Activated naive CD4-positive, alpha-beta T cell (primary cell): ENCODE measurements at places on chromosomes 6 and 20.
A peak's percentile ranks its signal among the peaks of the same experiment; 100 is the strongest.

DNA sequence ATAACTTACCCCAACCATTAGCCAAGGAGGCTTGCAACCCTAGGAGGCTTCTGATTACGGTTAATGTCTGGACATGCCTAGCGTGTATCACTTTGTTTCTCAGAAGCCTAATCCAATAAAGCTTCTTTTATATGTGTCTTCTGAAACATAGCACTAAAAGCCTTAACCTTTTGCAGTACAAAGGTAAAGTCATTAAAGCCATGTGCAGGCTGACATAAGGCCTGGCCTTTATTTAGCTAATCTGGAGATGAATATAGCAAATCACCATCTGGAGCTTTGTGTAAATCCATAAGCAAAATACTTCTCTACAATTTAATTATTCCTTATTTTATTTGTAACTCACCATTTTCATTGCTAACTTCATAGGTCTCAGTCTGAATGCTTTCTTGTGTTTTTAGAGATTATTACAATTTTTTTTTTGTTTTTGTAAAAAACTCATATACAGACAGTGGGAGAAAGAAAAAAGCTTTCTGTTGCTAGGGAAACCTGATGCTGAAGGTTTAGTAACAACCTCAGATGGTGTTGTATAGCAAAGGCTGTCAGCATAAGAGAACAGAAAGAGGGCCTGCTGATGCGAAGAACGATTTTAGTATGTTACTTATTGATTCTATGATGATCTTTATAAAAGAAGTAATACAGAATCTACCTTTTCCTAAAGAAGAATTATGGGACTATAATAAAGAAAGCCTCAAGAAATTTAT lies at the start of gene EYS:
TSS of gene EYS (minus strand) at position 101 of the 701 bp plus-strand sequence. CDS start 211,816 bp downstream, outside the sequence.
- DNase-seq, result no peak

- no peak for DNase-seq
These were observed 18.9 kb upstream of the NXT1 start for GRCh38 chr20:23331450-23332350.

- DNase-seq, result no peak
These were observed 190.3 kb downstream of the LINC00237 start for GRCh38 chr20:20915844-20916243.

DNA sequence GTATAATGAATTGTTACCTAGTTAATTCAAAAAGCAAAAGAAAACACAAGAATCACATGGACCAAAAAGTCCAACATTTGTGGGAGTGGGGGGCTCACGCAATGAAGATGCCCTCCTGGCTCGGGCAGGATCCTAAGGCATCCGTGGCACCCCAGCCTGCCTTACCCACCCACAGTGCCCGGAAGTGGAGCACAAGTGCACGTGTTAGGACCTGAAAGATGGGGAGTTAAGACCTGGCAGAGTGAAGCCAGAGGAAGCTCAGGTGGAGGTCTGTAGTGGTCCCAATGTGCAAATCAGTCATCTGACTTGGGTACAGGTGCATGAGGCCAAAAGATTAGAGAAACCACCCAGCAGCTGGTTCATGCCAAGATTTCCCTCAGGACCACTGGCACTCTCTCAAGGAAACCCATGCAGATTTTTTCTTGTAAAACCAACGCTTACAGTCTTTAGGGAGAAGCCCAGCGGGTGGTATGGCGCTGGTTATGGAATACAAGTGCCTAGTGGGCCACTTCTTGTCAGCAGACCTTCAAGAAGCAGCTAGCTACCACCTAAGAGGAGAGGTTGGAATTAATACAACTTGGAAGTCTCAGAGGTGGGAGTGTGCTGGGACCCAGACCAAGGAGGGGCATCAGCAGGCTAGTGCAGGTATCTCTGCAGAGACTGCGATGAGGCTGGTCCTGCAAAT lies 42.1 kb downstream of the BFSP1 start:
- DNase-seq, result no peak

DNA sequence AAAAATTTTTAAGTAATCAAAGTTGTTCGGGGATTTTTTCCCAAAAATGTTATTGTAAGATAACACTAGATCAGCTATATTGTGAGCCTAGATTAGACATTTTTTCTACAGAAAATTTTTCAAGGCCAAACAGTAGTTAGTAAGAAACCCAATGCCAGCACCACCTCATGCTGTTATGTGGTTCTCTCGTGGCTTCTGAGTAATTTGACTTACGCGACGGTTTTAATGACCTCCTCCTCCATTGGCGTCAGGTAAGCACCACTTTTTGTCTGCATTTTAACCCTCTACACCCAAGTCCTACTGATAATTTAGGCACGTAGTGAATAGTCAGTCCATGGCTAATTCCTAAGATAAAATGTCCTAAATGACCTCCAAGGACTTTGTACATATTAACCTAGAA lies 9.7 kb downstream of the RPS6KA2 start:
- no peak for DNase-seq

- no peak for DNase-seq
These were observed 96.8 kb downstream of the PSMG4 start for GRCh38 chr6:3355358-3356055.

DNA sequence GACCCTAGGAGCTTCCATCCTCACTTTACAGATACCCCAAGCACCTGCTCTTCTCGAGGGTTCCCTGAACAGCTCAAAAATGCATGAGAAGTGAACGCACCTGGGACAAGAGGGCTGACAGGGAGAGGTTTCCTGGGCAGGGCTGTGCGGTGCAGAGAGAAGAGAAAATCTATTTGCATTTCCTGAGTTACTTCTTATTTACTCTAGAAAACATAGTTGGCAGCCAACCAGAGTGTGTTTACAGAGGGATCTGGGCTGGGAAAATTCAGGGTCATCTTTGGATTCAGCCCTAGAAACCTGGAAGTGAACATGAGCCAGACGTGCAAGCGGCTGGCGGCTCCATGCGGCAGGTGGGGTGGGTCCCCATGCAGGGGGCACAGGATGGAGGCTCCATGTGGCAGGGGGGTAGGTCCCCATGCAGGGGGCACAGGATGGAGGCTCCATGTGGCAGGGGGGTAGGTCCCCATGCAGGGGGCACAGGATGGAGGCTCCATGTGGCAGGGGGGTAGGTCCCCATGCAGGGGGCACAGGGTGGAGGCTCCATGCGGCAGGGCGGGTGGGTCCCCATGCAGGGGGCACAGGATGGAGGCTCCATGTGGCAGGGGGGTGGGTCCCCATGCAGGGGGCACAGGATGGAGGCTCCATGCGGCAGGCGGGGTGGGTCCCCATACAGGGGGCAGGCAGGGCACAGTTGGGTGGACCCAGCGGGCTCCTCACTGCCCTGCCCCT lies 342.0 kb downstream of the TAF4 start:
- no peak for DNase-seq

DNA sequence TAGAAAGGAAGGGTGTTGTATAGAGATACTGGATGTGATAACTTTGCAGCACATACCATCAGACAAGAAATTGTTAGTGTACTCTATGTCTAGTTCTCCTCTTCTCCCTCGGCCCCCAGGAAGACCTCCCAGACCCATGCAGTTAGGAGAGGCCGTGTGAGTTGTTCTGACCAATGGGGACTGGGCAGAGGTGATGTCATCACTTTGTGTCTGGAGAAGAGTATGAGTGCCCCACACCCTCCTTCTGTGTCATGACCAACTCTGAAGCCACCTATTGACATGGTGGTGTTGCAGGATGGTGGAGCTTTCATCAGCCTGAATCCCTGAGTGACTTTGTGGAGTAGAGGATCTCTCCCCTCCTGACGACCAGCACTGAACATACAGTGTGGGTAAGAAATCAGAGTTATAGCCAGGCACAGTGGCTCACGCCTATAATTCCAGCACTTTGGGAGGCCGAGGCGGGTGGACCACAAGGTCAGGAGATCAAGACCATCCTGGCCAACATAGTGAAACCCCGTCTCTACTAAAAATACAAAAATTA lies 72.2 kb downstream of the IPCEF1 start:
- no peak for DNase-seq

DNA sequence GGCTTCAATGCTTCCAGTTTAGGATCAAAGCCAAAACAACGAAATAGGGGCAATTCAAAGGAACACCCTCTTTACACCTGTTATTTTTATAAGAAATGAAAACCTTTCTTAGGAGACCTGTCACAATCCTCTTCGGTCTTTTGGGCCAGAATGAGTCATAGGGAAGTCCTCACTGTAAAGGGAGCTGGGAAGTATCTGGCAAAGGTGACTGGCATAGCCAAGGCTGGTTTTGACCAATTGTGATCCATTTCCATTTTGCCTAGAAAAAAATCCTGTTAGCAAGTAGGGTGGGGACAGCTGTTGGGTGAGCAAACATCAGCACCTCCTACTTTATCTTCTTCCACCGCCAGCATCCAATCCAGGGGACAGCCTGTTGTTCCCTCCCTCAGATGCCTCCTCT lies 343.2 kb upstream of the SULF2 start:
- no peak for DNase-seq

- DNase-seq, result no peak
These were observed 859 bp upstream of the BIRC7 start for GRCh38 chr20:63234693-63235398.

DNA sequence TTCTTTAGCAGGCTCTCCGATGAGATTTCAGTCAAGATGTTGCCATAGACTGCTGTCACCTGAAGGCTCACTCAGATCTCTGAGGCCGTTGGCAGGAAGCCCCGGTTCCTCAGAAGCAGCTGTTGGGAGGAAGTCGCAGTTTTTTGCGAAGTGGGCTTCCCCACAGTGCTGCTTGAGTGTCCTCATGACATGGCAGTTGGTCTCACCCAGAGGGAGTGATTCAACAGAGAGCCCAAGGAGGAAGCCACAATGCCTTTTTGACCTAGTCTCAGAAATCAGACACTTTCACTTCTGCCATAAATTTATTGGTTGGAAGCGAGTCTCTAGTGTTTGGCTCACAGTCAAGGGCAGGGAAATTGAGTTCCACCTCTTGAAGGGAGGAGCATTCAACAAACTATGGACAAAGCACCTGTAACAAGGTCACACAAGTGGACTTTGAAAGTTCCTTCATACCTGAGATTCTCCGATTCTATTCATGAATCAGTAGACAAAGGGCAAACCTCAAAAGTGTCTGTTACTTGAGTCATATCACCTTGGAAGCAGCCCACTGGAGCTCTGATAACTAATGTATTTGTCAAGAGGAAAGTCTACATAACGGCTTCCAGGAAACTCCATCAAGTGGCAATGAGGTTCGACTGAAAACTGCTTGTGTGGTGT lies 208.3 kb downstream of the TASP1 start:
- DNase-seq, result no peak

DNA sequence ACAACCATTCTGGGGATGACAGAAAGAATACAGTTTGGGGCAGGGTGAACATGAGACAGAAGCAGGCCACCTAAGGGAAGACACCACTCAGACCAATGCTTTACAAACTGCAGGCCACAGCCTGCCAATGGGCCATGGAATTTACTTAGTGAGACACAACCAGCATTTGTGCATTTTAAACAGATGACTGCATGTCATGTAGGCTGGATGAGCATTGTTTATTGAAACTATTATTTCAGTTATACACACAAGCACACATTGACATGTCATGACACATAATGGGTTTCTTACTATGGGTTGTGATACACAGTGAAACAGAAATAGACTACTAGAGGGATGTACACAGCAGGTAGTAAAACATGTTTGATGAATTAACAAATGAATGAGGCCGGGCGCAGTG lies 8.0 kb downstream of the PGM3 start:
- no peak for DNase-seq

GRCh38 chr20:44402391-44403193 lies 47.1 kb downstream of the HNF4A start:
- DNase-seq, result no peak

- no peak for DNase-seq
These were observed 6.8 kb downstream of the C6orf52 start for GRCh38 chr6:10687582-10687981.

GRCh38 chr20:21315138-21315537 lies 12.0 kb downstream of the XRN2 start:
- DNase-seq, result no peak

DNA sequence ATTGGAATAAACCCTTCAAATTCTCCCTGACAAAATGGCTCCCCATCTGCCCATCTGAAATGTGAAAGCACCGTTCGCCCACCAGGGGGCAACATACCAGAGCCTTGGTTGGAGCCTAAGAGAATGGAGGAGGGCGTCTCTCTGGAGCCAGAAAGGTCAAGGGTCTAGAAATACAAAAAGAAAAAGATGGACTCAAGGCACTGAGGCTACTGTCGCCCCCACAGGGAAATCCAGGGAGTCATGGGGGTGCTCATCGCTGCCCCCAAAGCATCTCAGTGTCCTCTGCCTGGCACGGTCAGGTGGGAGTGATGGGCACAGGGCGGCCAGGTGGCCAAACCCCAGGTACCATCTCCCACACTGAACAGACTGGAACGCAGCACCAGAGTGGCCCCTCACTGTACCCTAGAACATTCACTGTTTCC lies 136.3 kb downstream of the ZMYND8 start:
- peak; percentile 21 for DNase-seq

- DNase-seq, result no peak
These were observed 505.5 kb downstream of the PRIM2 start for GRCh38 chr6:57822896-57823358.

GRCh38 chr20:33791959-33792597 lies 19.1 kb upstream of the CHMP4B start:
- peak; percentile 6 for DNase-seq

- no peak for DNase-seq
These were observed 119.4 kb downstream of the ZFAND3 start for GRCh38 chr6:37938909-37939308.

GRCh38 chr20:1190847-1191246 lies 6.1 kb upstream of the TMEM74B start:
- DNase-seq, result no peak

DNA sequence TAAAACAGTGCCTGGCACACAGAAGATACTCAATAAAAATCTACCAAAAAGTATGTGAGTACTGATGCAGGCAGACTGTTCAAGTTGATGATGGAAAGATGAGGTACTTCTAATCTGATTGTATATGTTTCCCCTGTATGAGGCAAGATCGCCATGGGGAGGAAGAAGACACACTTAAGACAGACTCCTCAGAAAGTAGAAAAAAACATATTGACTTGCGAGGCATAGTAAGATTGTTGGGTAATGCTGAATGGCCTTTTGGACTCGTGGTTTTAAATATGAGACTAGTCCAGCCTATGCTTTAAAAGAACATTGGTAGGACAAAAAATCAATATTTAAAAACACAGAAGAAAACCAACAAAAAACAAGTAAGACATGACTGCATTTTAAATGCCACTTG lies 72.6 kb downstream of the SHPRH start:
- no peak for DNase-seq

DNA sequence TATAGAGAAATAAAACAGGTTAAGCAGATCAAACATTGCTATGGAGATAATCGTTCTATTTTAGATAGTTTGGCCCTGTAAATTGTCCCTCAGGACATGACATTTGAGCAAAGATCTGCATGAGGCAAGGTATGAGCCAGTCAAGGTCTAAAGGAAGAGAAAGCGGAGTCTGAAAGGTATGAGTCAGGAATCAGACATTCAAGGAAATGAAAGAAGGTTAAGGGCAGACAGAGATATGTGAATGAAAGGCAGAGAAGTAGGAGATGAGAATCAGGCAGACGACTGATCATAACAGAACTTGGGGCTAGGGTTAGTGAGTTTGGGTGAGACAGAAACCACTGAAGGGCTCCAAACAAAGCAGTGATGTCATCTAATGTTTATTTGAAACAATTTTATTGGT lies 775.8 kb downstream of the MAFB start:
- no peak for DNase-seq
